ENCODE measurements at places on chromosomes 5 and 9.

- H3K4me1 ChIP-seq: no peaks in the 10 kb centered on the region
- H3K4me3 ChIP-seq: no peak overlapping the region
- peaks cover 22% of the 10 kb centered on the region for H3K27me3 ChIP-seq
- no peaks in the 10 kb centered on the region for H3K36me3 ChIP-seq
Observed at GRCh38 chr9:76895186-76895585, 10.7 kb downstream of the PRUNE2 start.

DNA sequence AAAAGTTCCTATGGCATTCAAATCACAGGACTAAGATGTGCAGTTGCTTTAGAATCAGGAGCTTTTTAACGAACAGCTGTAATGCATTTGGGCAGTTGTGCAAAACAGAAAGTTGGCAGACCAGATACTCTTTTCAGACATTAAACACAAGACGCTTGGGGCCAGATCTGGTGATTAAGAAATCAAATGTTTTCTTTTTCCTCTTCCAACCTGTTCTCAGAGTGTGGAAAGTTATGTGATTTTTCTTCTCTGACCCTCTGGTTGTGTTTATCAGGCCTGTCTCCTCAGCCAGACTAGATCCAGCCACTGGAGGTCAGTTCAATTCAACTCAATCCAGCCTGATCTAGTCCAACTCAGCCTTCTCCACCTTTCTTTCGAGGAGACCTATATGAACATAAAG, 298.5 kb upstream of the PCSK5 start:
- no peak for DNase-seq
- H3K4me1 ChIP-seq: no peaks in the 10 kb centered on the region
- H3K27me3 ChIP-seq: no peaks in the 10 kb centered on the region
- H3K4me3 ChIP-seq: no peak overlapping the region

- H3K4me1 ChIP-seq: peaks cover 58% of the 10 kb centered on the region
- peak within 1 kb of the TSS; percentile 96 for H3K27ac ChIP-seq
- DNase-seq: no peak
- H3K4me3 ChIP-seq: peak within 1 kb of the TSS; percentile 96
- peaks cover 3% of the 10 kb centered on the region for H3K36me3 ChIP-seq
Observed at GRCh38 chr9:124257844-124258606, at the start of gene NEK6. TSS of gene NEK6 (plus strand) at chr9:124257949. CDS start at chr9:124301965, 44,016 bp downstream.

DNA sequence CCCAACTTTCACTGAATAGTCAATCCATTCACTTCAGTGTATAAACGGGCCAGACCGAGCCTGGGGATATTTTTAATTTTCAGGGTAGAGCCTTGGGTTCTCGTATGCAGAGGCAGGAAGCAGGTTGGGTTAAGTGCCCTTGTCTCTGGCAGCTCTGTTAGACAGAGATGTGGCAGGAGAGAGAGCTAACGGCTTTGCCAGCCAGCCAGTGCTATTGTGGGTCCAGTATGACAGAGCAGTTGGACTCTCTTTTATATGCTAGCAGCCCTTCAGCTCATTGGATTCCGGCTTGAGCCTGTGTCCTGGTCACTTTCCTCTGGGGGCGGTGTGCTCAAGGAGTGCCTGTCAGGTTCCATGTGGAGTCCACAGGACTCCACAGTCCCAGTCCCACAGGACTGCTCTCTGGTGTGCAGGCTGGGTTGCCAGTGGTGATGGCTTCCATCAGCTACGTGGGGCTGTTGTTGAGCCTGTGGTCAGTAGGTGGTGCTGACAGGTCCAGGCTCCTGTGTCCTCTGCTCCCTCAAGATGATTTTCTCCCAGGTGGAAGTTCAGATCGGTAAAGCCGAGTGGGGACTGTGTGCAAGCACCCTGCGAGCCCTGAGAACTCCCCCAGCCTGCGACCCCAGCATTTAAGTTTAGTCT, 14.3 kb downstream of the CLTA start:
- no peak overlapping the region for H3K27ac ChIP-seq
- no peak overlapping the region for H3K4me3 ChIP-seq
- no peak for DNase-seq
- peaks cover 70% of the 10 kb centered on the region for H3K36me3 ChIP-seq
- H3K27me3 ChIP-seq: no peaks in the 10 kb centered on the region
- peaks cover 34% of the 10 kb centered on the region for H3K4me1 ChIP-seq

GRCh38 chr5:149837680-149838269, 106.8 kb downstream of the PDE6A start:
- no peak overlapping the region for H3K27ac ChIP-seq
- no peaks in the 10 kb centered on the region for H3K4me1 ChIP-seq
- no peak for DNase-seq
- H3K4me3 ChIP-seq: no peak overlapping the region
- H3K36me3 ChIP-seq: no peaks in the 10 kb centered on the region

Data from central memory CD8-positive, alpha-beta T cell (primary cell).